Muscle of leg (tissue), 16 donors: ENCODE measurements at places on chromosomes 3 and 15. TPM values are rescaled to one million over a fixed set of nuclear protein-coding genes. Genes with fewer than 3 reads are reported as not detected.
A peak's percentile ranks its signal among the peaks of the same experiment; 100 is the strongest.

DNA sequence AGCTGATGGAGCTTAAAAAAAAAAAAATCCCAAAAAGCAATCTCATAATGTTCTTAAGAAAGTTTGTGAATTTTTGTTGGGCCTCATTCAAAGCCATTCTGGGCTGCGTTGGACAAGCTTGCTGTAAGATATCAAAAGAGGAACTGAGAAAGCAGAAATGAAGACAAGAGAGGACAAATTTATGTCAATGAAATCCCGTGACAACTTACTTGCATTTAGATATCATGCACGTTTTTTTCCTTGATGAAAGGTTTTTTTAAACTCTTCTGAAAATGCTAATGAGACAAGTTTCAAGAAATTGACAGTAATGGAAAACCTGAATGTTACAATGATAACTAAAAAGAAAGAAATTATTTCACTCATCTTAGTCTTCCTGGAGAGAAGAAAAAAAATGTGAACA, 662.9 kb downstream of the SQOR start:
- peak; percentile 32 for DNase-seq

DNA sequence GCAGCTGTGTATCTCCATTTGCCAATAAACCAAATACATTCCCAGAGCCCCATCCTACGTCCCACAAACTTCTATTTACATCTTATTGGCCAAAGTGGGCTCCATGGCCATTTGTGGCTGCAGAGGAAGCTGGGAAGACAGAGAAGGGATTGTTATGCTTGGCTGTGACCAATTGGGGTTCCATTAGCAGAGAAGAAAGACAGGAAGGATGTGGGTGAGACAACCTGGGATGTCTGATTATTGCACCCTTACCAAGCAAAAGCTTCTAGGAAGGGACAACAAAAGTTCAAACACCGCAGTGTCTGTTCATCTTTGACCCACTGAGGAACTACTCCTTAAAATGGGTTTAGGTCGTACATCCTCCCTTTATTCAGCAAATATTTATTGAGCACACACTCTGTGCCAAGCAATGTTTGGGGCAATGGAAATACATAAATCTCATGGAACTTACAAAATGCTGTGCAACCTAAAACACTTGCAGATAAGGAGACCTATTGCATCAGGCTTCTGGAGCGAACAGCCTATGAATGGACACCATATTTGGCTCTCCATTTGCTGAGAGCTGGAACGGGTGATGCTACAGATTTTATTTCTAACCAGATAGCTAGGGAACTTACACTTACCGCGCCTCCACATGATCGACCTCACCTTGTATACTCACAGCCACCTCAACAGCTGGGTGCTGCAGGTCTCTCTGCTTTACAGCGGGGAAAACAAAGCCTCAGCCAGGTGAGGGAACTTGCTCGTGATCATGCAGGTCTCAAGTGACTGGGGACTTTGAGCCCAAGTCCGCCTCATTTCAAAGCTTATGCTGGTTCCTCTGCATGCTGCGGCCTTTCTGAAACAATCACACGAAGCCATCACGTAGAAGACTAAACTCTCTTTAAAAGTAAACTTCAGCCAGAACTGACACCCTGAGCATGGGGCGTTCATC, 21.4 kb upstream of the NR2E3 start:
- DNase-seq: no peak

Gene RASL12
- 14.0 TPM for polyA plus RNA-seq

Gene SYNM
- polyA plus RNA-seq: 46.5 TPM

DNA sequence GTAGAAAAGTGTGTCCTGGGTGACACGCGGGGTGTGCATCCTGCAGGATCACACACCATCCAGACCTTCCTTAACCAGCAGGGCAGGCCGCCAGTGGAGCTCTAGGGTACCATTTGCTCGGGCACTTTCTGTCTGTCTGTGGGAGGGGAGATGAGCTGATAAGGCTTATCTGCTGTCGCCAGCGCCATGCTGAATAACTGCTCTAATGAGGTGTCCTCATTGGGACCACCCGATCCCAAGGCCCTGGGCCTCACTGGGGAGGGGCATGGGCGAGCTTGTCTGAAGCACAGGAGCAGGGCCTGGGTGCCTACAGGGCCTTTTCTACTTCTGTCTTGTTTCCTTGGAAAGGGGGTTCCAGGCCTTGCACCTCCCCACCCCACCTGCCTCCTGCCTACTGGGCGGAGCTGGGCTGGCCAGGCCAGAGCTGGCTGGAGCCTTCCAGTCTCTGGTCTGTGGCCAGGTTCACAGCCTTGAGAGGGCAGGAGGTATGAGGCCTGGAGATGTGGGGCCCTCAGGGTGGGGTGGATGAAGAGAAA, 2.5 kb upstream of the GATA2 start:
- DNase-seq: no peak

GRCh38 chr3:168684519-168684918, 588.8 kb upstream of the GOLIM4 start:
- DNase-seq: no peak

DNA sequence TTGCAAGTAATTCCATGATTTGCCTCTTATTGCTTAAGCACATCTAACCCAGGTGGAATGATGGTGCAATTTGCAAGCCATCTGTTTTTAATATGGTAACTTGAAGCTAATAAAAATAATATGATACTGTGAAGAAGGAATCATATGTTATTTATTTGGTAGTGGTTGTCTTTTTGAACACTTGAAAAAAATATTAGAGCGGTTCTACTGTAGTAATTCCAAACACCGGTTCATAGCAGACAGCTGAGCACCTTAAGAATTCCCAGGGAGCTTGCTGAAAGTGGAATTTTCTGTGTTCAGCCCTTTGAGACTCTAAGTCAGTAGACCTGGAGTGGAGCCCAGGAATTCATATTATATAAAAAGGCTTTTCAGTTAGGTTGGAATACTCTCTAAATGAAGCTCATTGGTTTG, 687.4 kb downstream of the EDEM1 start:
- peak; percentile 90 for DNase-seq

DNA sequence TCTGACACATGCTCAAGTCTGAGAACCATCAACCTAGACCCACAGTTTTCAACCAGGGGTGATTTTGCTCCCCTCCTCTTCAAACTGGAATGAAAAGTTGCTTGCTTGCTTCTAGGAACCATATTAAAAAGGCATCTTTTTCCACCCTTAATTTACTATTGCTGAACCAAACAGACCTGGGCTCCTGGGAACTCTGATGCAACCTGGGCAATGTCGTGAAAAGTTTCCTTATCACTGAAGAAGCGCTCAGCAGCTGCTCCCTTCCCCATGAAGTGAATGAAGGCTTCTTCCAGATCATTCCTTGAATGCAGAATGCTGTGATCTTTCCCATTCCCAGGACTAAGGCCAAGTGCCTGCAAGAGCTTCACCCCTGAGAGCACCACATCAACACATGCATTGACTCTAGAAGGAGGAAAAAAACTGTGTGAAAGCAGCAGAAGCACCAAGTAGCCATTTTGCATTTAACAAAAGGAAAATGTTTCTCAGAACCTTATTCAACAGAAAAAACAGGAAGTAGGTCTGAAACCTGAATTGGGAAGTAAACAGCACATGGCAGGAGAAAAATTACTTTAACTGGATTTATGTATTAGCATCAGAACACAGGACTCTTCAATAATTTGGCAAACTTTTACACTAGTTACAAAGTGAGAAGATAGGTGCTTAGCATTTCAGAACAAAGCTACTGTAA, 8.7 kb downstream of the ADPGK start:
- no peak for DNase-seq

Gene SUCNR1
- 0.20 TPM for polyA plus RNA-seq

DNA sequence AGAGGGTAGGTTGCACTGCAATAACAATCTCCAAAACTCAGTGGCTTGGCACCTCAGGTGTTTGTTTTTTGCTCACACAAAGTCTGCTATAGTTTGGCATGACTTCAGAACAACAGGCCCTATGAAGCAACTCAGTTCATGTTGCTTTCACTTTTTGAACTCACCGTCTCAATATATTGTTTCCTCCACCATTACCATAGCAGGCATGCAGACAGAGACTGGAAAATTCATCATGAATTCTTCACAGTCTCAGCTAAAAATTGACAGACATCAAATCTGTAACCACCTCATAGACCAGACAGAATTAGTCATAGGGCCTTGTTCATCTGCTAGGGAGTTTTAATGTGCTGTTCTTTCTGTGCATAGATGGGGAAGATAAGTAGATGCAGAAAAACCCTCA, 161.4 kb upstream of the POU1F1 start:
- peak; percentile 32 for DNase-seq

DNA sequence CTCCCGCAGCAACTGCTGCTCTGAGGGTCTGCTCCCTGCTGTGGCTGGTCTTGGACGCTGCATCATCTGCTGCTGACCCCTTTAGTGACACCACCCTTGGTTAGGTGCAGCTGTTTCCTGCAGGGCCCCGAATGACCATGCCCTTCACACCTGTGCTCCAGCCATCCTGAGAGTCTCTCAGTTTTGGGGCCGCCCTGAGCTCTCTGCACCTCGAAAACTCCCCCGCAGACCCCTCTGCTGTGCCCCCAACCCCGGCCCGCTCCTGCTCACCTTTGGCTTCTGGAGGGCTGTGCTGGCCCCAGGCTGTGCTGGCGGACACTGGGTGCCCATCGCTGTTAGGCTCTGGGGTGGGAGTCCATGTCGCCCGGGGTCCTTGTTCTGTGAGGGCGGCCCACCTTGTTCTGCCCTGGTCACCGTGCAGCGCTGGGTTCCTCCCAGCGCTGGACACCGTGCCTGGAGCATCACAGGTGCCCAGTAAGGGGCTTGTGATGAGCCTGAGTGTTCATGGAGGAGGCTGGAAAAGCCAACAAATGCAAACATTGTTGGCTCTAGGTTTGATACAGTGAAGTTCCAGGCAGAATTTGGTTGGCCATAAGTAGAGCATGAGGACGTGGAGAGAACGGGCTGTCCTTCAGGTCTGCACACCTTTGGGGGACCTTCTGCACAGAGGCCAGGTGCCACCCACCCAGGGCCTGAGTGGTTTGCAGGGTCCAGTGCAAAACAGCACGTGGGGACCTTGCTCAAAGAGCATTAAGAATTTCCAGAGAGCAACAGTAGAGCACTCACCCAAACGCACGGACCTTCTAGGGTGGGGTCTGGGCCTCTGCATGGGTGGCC, 12.3 kb downstream of the ABTB1 start:
- DNase-seq: no peak

DNA sequence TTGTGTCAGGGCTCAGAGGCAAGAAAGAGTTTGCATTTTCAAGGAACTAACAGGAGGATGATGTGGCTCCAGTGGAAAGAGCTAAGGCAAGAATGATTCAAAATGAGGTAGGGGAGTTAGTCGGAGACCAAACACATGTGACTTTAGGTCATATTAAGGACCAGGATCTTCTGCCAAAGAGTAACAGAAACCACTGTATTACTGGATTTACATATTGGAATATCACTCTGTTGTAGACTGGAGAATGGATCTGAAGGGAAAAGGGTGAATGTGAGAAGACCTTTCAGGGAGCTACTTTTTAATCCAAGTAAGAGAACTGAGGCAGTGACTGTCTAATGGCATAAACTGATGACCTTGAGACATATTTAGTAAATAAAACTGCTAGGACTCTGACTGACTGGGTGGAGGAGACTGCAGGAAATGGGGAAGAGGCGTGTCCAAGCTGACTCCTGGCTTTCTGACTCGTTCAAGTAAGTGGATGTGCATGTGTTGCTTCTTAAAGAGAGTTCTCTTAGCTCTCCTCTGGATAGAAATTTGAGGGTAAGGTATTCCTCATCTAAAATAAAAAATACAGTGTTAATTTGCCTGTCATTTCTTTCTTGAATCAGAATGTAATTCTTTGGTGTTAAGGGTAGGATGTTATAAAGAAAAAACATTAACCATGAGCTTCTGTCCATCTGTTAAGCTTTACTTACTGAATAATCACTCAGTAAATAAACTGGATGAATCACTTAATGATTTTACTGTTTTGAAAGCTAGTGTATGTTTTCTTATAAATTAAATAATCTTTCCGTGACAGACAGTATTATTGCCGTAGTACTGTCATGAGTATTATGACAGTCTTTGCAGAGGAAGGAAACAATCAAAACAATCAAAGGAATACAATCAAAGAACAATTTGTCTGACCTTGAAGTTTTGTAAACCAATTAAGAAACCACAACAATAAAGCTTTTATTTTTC, 58.3 kb upstream of the CFAP20DC start:
- peak; percentile 25 for DNase-seq

DNA sequence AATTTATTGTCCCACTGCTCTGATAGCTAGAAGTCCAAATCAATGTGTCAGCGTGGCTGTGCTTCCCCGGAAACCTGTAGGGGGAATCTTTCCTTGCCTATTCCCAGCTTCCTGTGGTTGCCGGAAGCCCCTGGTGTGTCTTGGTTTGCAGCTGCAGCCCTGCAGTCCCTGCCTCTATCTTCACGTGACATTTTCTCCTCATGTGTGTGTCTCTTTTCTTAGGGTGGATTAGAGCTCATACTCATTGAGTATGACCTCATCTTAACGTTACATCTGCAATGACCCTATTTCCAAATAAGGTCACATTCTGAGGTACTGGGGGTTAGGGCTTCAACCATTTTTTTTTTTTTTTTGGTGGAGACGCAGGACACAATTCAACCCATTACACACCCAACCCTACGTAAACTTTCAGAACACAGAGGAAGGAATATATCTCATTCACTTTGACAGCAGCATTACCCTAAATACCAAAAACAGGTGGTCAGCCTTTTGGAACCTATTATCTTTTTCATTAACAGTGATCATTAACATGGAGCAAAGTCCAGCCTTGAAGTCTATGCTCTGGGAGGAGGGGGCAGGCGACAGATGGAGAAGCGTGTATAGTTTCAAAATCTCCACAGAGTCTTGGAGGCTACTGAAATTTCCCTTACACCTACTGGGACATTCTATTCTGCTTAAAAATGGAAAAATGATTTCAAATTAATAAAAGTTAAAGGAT, 88.6 kb downstream of the RYK start:
- DNase-seq: no peak

DNA sequence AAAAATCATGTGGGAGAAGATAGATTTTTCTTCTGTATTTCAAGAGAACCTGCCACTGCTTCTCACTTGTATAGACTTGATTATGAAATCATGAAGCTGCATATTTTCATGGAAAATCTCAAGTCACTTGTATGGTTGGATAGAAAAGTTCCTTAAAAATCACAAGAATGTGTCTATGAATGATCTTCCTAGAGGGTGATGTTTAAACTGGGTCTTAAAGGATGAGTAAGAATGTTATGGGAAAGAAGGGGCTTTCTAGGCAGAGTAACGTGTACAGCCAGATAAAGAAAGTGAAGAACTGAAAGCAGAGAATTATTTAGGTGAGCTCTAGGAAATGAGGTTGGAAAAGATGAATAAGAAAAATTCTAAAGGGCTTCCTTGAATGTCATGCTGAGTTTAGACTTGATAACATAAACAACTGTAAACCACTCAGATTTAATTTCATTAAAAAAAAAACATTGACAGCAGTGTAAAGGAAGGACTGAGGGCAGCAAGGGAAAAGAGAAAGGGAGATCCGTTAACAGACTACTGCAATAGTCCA, 5.0 kb downstream of the CD47 start:
- DNase-seq: no peak
